ENCODE measurements at places on chromosomes 2 and 18.

GRCh38 chr2:135212757-135213156 is 160.7 kb downstream of the RAB3GAP1 start:
- DNase-seq = peak; percentile 58

DNA sequence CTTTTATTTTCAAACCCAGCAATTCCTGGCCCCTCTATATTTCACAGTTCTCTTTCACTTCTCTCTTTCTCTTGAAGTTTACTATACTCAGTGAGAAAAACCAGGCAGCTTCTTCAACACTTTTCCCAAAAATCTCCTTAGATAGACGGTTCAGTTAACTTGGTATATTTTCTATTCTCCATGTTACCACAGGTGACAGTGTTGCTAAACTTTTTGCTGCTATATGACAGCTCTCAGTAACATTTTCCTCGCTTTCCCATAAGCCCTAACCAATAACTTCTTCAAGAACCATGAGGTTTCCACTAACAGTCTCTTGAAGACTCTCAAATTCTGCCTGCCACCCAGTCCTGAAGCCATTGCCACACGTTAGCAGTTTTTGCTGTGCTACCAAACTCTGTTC is 45.8 kb downstream of the CYBRD1 start:
- no peak for DNase-seq

- DNase-seq = no peak
Observed at GRCh38 chr2:227818675-227819397, 5.2 kb downstream of the CCL20 start.

DNA sequence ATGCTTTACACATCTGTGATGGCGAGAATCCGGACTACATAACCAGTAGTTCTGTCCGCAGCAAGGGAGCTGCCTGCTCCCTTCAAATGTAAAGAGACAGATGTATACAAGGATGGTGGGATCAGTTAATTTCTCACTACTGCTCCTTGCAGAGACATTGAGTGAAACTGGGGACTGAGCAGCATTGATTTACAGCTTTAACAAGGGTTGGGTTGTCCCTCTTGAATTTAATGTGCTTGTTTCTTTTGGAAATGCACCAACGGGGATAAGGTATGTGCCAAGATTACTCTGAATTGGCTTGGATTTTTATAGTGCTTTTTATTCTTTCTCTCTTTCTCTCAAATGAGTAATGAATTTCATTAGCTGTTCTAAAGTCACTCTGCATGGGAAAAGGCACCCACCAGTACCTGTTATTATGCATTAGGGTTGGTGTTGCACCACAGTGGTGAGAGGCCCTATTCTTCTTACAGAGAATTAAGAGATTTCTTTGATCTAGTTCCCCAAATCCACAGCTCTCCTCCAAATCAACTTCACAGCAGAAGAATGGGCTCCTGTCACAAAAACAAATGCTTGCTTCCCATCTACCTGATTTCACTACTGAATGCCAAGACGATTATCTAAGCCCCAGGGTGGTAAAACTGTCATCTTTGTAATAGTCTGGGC is 107.6 kb downstream of the DOCK10 start:
- peak; percentile 64 for DNase-seq

GRCh38 chr2:230865766-230866755 is 1.3 kb downstream of the ITM2C start:
- no peak for DNase-seq

DNA sequence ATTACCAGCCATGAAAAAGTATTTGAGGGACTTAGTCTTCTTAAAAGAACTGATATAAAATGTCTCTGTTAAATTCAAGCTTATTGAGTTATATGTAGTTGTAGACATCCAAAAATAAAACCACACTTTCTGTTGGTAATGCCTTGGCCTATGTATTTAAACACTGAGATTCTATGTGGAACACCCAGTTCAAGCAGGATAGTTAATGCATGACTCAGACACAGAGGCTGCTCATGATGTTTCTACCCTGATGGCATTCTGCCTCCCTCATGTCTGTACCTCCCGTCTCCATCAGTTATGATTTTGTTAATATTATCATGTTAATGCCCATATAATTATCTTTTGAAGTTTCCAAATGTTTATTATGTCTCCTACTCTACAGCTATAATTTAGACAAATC is 164.5 kb downstream of the XIRP2 start:
- DNase-seq = peak; percentile 84

DNA sequence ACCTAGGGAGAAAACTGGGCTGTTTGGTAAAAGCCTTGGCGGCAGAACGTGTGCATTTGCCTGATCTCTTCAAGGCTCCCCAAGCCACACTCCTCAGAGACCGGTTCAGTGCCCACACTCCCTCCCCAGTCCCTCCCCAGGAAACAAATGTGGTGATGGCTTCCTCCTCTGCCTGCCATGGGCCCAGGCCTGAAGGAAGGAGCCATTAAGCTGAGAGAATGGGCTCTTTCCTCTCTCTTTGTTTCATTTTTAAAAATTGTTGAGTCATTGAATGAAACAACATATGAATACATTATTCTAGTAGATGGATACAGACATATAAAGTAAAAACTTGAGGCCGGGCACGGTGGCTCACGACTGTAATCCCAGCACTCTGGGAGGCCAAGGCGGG is 50.6 kb upstream of the YWHAQ start:
- no peak for DNase-seq

DNA sequence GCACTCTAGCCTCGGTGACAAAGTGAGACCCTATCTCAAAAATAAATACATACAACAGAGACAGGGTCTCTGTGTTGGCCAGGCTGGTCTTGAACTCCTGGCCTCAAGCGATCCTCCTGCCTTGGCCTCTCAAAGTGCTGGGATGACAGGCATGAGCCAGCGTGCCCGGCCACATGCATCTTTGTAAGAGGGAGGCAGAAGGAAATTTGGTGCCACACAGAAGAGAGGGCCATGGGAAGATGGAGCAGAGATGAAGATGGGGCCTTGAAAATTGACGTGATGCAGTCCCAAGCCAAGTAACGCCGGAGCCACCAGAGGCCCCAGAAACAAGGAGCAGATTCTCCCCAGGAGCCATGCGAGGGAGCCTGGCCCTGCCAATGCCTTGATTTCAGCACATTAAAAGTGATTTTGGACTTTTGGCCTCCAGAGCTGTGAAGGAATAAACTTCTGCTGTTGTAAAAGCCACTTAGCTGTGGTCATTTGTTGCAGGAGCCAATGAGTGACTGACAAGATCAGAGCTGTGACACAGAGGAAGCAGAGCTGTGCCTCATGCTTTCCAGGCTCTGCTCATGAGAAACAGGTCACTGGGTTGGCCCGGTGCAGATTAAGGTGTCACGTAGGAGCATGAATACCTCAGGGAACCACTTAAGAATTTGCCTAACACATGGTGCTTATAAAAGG is 2.7 kb upstream of the SLC66A2 start:
- no peak for DNase-seq

DNA sequence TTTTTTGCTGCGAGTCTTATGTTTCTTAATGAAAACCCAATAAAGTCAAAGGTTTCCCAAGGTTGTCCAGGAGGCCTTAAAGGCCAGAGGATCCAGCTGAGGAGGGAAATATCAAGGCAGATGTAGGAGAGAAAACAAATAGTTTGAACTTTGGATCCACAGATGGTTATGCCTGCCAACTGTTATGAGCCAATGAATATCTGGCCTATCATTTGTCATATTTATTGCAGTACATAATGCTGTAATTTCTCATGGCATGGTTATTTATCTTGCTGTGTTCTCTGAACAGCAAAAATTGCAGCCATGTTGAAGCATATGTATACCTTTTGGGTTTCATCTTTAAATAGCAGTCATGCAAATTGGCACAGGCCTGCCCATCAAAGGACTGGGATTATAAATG is 38.2 kb upstream of the CAVIN2 start:
- DNase-seq = peak; percentile 41

DNA sequence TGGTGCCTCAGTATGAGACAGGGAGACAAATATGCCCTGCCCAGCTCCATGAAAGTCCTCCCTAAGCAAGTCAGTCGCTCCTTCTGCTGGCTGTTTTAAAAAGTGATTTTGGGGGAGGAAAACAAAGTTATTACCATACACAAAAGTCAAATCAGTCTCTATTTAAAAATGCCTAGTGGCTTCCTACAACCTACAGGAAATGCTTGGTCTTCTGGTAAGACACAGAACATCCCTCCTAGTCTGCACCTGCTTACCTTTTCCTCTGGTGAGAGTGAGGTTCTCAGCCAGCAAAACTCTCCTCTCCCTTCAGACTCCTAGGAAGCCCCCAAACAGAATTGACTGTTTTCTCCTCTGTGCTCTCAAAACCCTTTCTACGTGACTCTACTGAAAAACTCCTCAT is 13.5 kb downstream of the CMPK2 start:
- no peak for DNase-seq

DNA sequence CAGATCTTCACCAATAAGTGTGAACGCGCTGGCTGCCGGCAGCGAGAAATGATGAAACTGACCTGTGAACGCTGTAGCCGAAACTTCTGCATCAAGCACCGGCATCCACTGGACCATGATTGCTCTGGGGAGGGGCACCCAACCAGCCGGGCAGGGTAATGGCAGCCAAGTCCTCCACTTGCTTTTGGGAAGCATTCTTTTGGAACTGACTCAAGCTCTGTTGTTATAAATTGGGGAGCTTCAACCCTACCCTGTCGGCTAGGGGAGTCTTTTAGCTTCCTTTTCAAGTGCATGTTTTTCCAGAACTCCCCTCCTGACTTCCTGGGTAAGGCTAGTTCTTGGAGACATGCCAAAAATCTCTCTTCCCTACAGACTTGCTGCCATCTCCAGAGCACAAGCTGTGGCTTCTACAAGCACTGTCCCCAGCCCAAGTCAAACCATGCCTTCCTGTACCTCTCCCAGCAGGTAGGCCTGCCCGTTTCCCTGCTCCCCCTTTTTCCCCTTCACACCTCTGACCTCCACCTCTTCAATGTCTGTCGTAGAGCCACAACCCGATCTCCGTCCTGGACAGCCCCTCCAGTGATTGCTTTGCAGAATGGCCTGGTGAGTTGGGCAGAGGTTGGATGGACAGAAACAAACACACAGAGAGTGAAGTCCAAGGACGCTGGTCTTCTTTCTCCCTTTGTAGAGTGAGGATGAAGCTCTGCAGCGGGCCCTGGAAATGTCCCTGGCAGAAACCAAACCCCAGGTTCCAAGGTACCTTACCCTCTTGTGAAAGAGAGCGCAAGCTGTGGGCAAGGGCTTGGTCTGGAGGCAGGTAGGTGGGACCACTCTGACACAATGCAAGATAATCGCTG is 1.5 kb downstream of the ZFAND2B start:
- peak; percentile 35 for DNase-seq

- no peak for DNase-seq
Observed at GRCh38 chr2:37746883-37747282, 75.4 kb upstream of the CDC42EP3 start.

DNA sequence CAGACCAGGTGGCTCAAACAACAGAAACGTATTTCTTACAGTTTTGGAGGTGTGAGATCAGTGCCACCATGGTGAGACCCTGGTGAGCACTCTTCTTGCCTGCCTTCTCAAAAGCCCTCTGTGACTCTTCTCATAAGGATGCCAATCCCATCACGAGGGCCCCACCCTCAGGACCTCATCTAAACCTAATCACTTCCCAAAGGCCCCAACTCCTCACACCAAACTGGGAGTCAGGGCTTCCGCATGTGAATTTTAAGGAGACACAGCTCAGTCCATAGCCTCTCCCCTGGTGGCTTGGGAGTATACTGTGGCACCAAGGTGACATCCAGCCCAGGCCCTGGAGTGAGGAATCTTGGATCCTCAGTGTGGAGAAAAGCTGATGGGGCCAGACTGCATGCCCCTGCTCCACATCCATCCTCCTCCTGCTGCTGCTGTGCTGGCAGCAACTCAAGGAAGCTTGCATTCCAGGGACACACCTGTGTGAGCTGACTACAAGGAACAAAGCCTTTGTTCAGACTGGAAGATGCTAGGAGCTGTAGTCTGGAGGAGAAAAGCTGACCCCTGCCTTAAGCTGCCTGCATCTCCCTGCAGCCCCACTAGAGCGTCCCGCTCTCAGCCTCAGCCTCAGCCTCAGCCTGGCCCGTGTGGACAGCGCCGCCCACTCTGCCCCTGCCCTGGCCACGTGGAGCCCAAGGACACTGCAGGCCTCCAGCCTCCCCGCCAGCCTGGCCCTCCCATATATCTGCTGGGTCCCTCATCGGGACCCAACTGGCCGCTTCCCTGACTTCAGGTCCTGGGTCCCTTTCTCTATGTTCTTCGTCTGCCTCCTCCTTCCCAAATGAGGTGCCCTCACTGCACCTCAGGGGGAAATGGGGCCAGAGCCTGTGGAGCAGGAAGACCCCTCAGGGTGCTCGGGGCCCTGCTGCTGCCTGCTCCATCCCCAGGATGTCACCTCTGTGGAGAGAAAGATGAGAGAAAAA is 87.8 kb upstream of the RAB6C start:
- no peak for DNase-seq

DNA sequence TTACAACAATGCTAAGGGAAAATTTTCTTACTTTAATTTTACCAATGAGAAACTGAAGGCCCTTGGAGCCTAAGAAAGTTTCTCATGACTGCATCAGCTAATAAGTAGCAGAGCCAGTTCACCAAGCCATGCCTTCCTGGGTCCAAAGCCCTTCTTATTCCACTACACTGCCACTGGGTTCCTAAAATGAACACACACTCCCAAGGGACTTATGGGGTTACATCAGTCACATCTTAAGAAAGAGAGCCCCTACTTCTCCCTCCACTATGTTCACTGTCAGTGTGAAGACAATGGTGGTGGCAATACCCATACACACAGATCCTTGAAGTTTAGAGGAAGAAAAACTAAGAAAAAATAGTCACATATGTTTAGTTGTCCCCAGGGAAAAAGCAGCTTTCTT is 20.6 kb downstream of the MBD2 start:
- DNase-seq = no peak

GRCh38 chr2:159455330-159455918 is 160.9 kb downstream of the BAZ2B start:
- no peak for DNase-seq
